ENCODE measurements at places on chromosomes 4 and X.
A peak's percentile ranks its signal among the peaks of the same experiment; 100 is the strongest.

GRCh38 chr4:183996868-183997267, 91.8 kb downstream of the STOX2 start:
- no peak overlapping the region for H3K27ac ChIP-seq
- H3K27me3 ChIP-seq = no peaks in the 10 kb centered on the region
- H3K36me3 ChIP-seq = no peaks in the 10 kb centered on the region
- no peak overlapping the region for H3K4me3 ChIP-seq
- no peaks in the 10 kb centered on the region for H3K4me1 ChIP-seq

GRCh38 chr4:55546506-55546755, 278 bp downstream of the CLOCK start:
- H3K27ac ChIP-seq = peak overlapping the region; percentile 83
- peak overlapping the region; percentile 84 for H3K4me3 ChIP-seq
- H3K4me1 ChIP-seq = peaks cover 40% of the 10 kb centered on the region
- no peaks in the 10 kb centered on the region for H3K27me3 ChIP-seq
- DNase-seq = no peak
- no peaks in the 10 kb centered on the region for H3K36me3 ChIP-seq

GRCh38 chrX:100315566-100315965, 94.5 kb downstream of the PCDH19 start:
- no peaks in the 10 kb centered on the region for H3K4me1 ChIP-seq
- no peak overlapping the region for H3K4me3 ChIP-seq
- no peaks in the 10 kb centered on the region for H3K27me3 ChIP-seq
- no peak overlapping the region for H3K27ac ChIP-seq

- no peaks in the 10 kb centered on the region for H3K36me3 ChIP-seq
- H3K4me1 ChIP-seq = 0 out of 2 replicates have a peak, but pooled peaks cover 4% of the 10 kb centered on the region
- DNase-seq = peak; percentile 25
- no peak overlapping the region for H3K27ac ChIP-seq
- no peaks in the 10 kb centered on the region for H3K27me3 ChIP-seq
Observed at GRCh38 chr4:97987019-97987648, 156.1 kb downstream of the STPG2 start.

- no peak overlapping the region for H3K27ac ChIP-seq
- no peak for DNase-seq
- H3K36me3 ChIP-seq = no peaks in the 10 kb centered on the region
Observed at GRCh38 chr4:46900082-46900481, 9.0 kb downstream of the COX7B2 start.

GRCh38 chr4:153936121-153936520, 147.2 kb upstream of the SFRP2 start:
- DNase-seq = peak; percentile 58
- H3K27me3 ChIP-seq = no peaks in the 10 kb centered on the region
- no peak overlapping the region for H3K4me3 ChIP-seq
- peak overlapping the region; percentile 75 for H3K27ac ChIP-seq
- H3K4me1 ChIP-seq = peaks cover 58% of the 10 kb centered on the region

GRCh38 chrX:56733459-56734046, 4.5 kb downstream of the NBDY start:
- H3K27me3 ChIP-seq = no peaks in the 10 kb centered on the region
- H3K4me1 ChIP-seq = peaks cover 22% of the 10 kb centered on the region
- peak; percentile 58 for DNase-seq
- H3K4me3 ChIP-seq = no peak overlapping the region
- peaks cover 21% of the 10 kb centered on the region for H3K36me3 ChIP-seq
- no peak overlapping the region for H3K27ac ChIP-seq

GRCh38 chr4:7815981-7816380, 123.7 kb downstream of the AFAP1 start:
- no peak overlapping the region for H3K27ac ChIP-seq
- no peaks in the 10 kb centered on the region for H3K36me3 ChIP-seq
- peaks cover 16% of the 10 kb centered on the region for H3K27me3 ChIP-seq
- DNase-seq = no peak
- H3K4me3 ChIP-seq = no peak overlapping the region

DNA sequence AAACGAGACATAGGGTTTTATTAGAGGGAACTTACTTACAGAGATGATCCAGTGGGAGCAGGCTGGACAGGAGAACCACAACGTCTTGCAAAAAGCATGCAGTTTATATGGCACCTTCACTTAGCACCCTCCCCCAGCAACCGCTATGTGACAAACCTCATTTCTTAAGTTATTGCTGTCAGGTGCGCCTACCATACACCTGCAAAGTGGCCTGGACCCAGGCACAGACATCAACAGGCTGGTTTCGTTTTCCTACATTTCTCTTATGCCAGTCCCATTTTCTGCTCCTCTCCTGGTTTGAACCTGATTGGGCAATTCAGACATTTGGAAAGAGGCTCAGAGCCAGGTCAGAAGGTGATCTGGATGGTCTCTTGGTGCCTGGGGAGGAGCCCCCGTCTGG, 18.3 kb downstream of the RTL5 start:
- H3K4me3 ChIP-seq = no peak overlapping the region
- no peak for DNase-seq
- H3K27me3 ChIP-seq = peaks cover 4% of the 10 kb centered on the region

DNA sequence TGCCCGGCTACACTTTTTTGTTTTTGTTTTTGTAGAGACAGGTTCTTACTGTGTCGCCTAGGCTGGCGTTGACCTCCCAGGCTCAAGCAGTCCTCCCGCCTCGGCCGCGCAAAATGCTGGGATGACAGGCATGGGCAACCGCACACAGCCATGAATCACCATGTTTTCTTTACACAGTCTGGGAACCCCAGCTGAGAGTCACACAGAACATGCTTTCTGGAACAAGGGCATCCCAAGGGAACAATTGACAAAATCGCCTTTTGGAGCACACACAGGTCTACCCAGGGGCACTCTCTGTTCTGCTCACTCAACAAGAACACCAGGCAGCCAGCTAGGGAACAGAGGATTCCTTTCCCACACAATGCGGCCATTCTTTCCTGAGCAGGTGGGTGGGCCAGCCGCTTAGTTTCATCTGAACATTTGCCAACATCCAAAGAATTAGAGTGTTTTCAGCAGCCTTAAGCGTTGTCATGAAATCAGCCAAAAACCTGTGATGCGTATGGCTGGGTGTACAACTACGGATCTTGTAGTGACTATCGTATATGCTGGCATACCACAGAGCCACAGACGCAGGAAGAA, 15.7 kb downstream of the PRKX start:
- H3K27me3 ChIP-seq = no peaks in the 10 kb centered on the region
- peaks cover 31% of the 10 kb centered on the region for H3K4me1 ChIP-seq
- no peak for DNase-seq
- H3K4me3 ChIP-seq = no peak overlapping the region
- H3K27ac ChIP-seq = no peak overlapping the region

- H3K27ac ChIP-seq = no peak overlapping the region
- DNase-seq = no peak
- no peaks in the 10 kb centered on the region for H3K36me3 ChIP-seq
- no peaks in the 10 kb centered on the region for H3K27me3 ChIP-seq
Observed at GRCh38 chrX:74519870-74520269, 94.6 kb downstream of the RLIM start.

- no peaks in the 10 kb centered on the region for H3K4me1 ChIP-seq
- H3K27me3 ChIP-seq = no peaks in the 10 kb centered on the region
- no peak overlapping the region for H3K4me3 ChIP-seq
- DNase-seq = no peak
Observed at GRCh38 chr4:93748373-93749291, 79.9 kb upstream of the ATOH1 start.

GRCh38 chrX:71400710-71401109, 34.6 kb downstream of the TAF1 start:
- H3K4me1 ChIP-seq = no peaks in the 10 kb centered on the region

DNA sequence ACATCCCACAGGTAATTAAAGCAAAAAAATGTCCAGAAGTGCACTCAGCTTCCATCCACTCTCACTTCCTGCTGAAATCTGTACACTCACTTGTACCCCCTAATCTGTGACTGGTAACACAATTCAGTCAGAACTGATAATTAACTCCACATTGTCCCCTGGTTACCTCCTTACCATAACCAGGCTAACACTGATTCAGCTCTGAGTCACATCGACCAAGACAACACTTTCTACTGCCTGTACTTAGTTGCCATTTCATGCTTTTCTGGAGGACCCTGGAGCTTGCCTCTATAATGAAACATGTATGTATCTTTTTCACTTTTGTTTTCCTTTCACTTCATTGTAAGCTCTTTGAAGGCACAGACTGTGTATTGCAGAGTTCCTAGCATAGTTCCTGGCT, 130.9 kb upstream of the GABRG1 start:
- H3K27me3 ChIP-seq = no peaks in the 10 kb centered on the region
- H3K4me1 ChIP-seq = no peaks in the 10 kb centered on the region
- H3K36me3 ChIP-seq = no peaks in the 10 kb centered on the region
- H3K27ac ChIP-seq = no peak overlapping the region
- no peak for DNase-seq
- no peak overlapping the region for H3K4me3 ChIP-seq

GRCh38 chrX:148310426-148311165, 189.8 kb upstream of the AFF2 start:
- H3K4me3 ChIP-seq = no peak overlapping the region
- DNase-seq = peak; percentile 87
- H3K27me3 ChIP-seq = no peaks in the 10 kb centered on the region
- no peaks in the 10 kb centered on the region for H3K36me3 ChIP-seq
- peak overlapping the region; percentile 98 for H3K27ac ChIP-seq

DNA sequence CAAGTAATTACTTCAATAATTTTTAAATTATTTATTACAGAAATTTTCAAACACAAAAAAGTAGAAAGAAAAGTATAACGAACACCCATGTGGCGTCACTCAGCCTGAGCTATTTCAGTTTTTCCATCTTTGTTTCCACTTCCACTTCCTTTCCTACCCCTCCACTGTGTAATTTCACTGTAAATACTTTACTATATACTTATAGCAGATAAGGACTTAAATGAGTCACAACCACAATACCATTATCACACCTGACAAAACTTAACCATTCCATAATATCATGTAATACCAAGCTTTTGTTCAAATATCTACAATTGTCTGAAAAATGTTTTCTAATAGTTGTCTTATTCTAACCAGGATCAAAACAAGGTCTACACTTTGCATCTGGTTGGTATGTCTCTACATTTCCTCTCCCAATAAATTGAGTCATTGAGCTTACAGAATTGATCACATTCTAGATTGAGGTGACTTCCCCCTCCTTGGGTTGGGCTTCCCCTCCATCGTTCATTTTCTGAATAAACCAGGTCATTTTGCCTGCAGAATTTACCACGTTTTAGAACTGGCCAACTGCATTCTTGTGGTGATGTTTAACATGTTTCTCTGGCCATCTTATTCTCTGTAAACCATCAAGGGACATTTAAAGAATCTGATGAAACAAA, 48.7 kb downstream of the ATP10D start:
- no peaks in the 10 kb centered on the region for H3K27me3 ChIP-seq
- peaks cover 50% of the 10 kb centered on the region for H3K36me3 ChIP-seq
- H3K27ac ChIP-seq = peak overlapping the region; percentile 90
- H3K4me1 ChIP-seq = peaks cover 71% of the 10 kb centered on the region

- no peaks in the 10 kb centered on the region for H3K27me3 ChIP-seq
- no peak for DNase-seq
- H3K36me3 ChIP-seq = no peaks in the 10 kb centered on the region
- peak overlapping the region; percentile 77 for H3K27ac ChIP-seq
Observed at GRCh38 chrX:78322863-78323262, 4.5 kb downstream of the CYSLTR1 start.

GRCh38 chr4:82225030-82225429, 148.8 kb downstream of the HNRNPD start:
- no peaks in the 10 kb centered on the region for H3K36me3 ChIP-seq
- DNase-seq = no peak
- H3K4me1 ChIP-seq = peaks cover 11% of the 10 kb centered on the region
- no peak overlapping the region for H3K4me3 ChIP-seq
- no peak overlapping the region for H3K27ac ChIP-seq

- no peaks in the 10 kb centered on the region for H3K27me3 ChIP-seq
- no peak for DNase-seq
- H3K4me3 ChIP-seq = no peak overlapping the region
- no peaks in the 10 kb centered on the region for H3K36me3 ChIP-seq
Observed at GRCh38 chr4:80235451-80235850, 31.0 kb upstream of the FGF5 start.

DNA sequence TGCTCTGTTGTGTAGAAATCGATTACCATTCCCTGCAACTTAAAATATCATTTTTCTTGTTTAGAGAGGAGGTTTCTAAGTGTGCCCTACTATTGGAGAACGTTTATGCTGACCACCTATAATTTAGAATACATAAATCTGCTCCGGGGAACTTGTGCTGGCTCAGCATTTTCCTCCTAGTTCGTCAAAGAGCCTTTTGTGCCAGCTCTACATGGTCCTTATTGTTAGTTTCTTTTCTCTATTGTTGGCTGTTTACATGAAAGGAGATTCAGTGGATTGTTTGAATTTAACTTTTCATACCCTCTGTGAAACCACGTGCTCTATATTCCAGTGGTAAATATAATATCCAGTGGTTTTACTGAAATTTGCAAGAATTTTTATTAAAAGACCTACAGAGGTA, 53.4 kb upstream of the ATP8A1 start:
- H3K36me3 ChIP-seq = no peaks in the 10 kb centered on the region
- H3K4me1 ChIP-seq = no peaks in the 10 kb centered on the region
- no peak overlapping the region for H3K27ac ChIP-seq
- H3K27me3 ChIP-seq = no peaks in the 10 kb centered on the region
- no peak for DNase-seq

DNA sequence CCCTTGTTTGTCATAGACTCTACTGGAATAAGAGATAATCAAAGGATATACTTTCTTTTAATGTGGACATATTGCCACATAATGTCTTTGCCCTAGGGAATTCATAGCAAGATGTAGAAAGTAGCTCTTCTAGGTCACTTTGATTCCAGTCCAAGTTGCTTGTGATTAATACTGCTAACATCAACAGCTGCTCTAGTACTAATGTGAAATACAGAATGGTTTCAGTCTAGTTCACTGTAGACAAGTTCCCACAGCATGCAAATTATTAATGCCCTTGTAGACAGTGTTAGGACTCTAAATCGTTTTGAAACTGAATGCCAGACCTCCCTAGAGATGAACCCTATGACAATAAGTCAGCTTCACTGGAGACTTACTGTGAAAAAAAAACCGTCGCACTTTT, 494.6 kb upstream of the ATOH1 start:
- H3K4me1 ChIP-seq = no peaks in the 10 kb centered on the region
- H3K27me3 ChIP-seq = no peaks in the 10 kb centered on the region
- no peak overlapping the region for H3K4me3 ChIP-seq
- H3K36me3 ChIP-seq = no peaks in the 10 kb centered on the region

GRCh38 chrX:102745857-102746584, 25.5 kb downstream of the GPRASP3 start:
- no peaks in the 10 kb centered on the region for H3K36me3 ChIP-seq
- H3K27me3 ChIP-seq = no peaks in the 10 kb centered on the region
- H3K27ac ChIP-seq = no peak overlapping the region
- no peak for DNase-seq

GRCh38 chrX:102029026-102029425, 96.5 kb upstream of the TCEAL2 start:
- no peaks in the 10 kb centered on the region for H3K36me3 ChIP-seq
- H3K27ac ChIP-seq = no peak overlapping the region
- no peaks in the 10 kb centered on the region for H3K27me3 ChIP-seq
- DNase-seq = no peak
- no peak overlapping the region for H3K4me3 ChIP-seq

DNA sequence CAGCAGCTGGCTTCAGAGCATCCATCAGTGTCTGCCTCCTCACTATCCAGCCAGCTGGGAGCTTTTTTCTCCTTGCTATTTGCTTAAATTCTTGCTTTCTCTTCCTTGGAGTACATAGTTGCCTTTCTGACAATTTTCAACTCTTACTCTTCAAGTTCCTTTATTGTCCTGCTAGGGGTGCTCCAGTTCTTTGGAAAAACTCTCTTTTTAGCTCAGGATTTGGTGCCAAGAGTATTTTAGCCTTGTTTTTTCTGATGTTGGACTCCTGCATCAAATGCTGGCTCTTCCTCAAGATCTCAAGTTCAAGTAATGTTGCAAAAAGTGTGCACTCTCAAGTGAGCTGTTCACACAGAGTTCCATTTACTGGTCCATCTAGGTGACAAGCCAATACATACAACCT, 126.4 kb downstream of the KDR start:
- no peaks in the 10 kb centered on the region for H3K27me3 ChIP-seq
- H3K36me3 ChIP-seq = no peaks in the 10 kb centered on the region
- DNase-seq = no peak
- H3K4me3 ChIP-seq = no peak overlapping the region
